SHP77 (cell line): ENCODE measurements at places on chromosomes 3 and 15.
A peak's percentile ranks its signal among the peaks of the same experiment; 100 is the strongest.

GRCh38 chr3:132418916-132419315, 1.6 kb downstream of the DNAJC13 start:
- no peak for DNase-seq

DNA sequence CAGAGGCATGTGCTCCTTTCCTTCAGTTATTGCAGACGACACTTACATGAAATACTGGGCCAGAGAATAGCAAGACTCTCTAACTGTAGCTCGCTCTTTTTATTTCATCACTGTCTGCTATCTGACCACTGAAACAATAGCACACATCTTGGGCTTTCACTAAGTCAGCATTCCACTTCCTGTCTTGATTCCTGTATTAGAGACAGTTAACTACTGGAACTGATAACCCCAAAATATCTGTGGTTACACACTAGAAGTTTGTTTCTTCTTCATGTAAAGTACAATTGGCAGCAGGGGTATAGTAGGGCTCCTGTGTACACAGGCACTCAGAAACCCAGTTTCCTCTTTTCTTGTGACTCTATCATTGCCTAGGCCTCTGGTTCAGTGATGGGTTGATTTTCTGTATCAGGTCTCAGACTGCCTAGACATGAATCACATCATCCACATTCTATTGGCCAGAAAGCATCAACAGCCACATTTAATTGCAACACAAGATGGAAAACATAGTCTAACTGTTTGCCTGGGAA, 230.2 kb upstream of the CD96 start:
- no peak for DNase-seq

GRCh38 chr3:50392101-50392715, 32.9 kb upstream of the TMEM115 start:
- DNase-seq: peak; percentile 19

DNA sequence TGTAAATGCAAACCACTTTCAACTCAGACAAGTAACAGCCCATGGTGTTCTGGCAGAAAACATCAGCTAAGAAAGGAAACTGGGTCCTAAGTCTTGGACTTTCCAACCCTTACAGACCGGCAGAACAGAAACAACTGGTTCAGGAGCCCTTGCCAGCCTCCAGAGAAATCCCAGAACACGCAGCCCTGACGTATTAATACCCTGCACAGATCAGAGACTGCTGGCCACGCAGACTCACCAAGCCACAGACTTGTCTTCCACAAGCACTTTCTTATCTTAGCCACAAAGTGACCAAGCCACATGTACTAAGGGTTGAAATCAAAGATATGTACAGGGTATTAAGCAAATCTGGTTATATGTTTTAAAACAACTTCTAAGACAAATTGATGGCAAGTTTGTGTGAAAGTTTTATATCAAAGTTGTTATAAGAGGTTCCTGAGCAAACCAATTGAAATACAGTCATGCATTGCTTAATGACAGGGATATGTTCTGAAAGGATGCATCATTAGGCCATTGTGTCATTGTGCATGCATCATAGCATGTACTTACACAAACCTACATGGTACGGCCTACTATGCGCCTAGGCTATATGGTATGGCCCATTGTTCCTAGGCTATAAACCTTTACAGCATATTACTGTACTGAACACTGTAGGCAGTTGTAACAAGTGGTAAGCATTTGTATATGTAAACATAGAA, 36.8 kb downstream of the BTD start:
- DNase-seq: no peak

GRCh38 chr3:101217472-101218245, 102.7 kb downstream of the IMPG2 start:
- DNase-seq: no peak

DNA sequence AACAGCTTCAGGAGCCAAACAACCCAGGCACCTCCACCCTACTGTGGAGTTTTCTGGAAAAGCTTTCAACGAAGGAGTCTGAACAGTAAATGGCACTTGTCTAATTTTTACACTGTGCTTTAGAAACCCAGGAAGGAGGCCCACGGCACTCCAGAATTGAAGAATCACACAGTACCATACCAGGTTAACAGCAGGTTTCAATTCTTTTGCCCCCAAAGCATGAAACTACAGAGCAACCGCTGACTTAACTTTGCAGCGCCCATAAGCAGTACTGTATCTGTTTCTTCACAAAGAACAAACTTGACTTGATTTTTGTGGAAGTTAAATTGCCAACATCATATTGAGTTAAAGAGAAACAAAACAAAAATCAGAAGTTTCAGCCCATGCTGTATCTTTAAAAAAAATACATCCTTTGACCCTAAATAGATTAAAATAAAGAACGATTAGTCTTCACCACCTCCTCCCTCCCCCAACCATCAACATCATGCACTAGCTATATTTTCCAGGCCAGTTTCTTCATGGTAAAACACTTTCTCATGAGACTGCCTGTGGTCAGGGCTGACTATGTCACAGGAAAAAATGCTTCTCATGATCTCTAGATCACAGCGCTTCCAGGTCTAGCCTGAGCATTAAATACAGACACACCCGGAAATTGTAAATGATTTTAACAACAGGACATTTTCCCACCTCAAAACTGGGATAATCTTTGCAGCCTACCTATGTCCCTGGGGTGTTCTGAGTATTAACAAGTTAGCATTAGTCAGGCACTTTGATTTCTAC, 456.3 kb downstream of the FOXP1 start:
- DNase-seq: no peak

GRCh38 chr15:65375871-65376607, 1.8 kb downstream of the IGDCC3 start:
- DNase-seq: no peak

GRCh38 chr15:55250941-55251340, 38.7 kb downstream of the RAB27A start:
- DNase-seq: no peak

DNA sequence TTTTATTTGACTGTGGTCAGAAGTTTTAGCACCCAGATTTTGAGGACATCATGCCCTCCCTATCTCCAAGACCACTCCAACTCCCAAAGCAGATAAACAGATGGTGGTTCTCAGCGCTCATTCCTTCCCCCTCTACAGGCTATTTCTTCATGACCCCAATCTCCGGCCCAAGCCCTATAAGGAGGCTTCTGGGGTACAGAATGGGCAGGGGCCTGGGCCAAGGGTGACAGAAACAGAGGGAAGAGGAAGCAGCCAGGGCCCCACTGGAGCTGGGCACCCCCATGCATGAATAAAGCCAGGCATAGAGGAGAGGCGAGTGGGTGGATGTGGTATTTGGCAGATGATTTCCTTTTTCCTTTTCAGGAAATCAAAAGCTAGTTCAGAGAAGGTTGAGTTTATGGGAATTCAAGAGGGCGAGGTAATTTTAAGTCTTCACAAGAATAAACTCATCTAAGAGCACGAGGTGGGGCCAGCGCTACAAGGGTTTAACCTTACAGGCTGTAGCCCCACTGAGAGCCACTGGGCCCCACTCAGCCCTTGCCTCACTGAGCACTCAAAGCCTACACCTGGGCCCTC, 104.8 kb upstream of the HERC1 start:
- no peak for DNase-seq

DNA sequence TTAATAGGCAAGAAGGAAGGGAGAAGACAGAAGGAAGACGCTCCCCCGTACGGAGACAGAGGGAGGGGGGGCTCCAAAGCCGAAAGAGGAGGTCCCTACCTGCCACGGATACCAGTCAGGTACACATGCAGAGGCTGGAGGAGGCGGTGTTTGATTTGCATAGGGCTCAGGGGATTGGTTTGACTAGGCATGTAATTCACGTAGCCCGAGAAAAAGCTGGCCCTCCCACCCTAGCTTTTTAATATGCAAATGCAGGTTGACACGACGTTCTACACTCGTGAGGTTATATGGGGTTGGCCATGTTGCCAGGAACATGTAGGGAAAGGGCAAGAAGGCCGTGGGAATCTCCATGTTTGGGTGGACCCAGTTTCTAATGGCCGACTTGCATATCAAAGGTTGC, 29.8 kb downstream of the ZNF592 start:
- DNase-seq: no peak

- DNase-seq: no peak
Measured at GRCh38 chr15:81166636-81167305, 29.9 kb upstream of the IL16 start.

DNA sequence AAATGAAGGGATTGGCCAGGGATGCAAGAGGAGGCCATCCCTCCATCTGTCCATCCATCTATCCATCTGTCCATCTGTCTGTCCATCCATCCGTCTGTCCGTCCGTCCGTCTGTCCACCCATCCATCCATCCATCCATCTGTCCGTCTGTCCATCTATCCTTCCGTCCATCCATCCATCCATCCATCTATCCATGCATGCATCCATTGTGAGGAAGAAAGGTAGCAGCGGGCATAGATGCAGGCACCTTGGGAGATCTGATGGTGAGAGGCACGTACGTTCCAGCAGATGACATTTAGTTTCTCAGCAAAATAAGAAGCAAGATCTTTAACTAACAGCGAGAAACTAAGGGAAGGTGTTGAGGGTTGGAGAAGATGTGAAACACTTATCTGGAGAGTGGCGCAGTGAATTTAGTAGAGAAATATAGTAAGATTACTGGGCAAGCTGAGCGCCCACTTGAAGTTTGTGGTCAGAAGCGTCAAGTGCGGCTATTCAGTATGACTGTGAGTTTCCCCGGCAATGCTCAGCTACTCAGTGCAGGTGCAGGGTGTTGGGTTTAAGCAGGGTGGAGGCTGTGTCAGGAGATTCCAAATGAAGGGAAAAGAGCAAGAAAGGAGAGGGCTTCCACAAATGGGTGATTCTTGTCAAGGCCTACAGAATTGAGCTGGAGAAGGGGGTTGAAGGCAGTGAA, 22.4 kb upstream of the SRP14 start:
- DNase-seq: no peak

DNA sequence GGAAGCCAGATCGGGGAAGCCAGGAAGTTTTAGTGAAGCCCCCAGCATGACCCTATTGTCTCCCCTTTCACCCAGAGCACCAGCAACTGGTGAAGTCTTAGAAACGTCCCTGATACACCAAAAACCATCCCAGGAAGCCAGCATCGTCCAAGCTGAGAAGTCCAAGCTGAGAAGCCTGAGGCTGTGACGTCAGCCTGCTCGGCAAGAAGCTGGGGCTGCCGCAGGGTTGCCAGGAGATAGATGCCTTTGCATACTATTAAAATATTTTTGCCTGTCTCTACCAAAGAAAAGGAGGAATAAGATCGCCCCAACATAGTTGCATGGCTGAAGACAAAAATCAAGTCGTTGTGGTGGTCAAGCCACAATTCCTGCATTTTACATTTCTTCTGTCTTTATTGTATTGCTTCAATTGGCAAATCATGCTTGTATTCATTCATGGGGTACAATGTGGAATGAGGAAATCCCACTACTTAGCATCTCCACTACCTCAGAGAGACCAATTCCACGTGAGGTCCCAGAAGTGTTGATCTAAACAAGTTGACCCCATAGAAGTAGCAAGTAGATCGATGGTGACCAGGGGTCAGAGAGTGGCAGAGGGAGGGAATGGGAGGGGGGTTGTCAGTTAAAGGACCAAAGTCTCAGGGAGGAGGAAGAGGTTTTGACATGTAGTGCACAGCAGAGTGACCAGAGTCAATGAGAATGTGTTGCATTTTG, 19.6 kb upstream of the EMC3 start:
- no peak for DNase-seq

DNA sequence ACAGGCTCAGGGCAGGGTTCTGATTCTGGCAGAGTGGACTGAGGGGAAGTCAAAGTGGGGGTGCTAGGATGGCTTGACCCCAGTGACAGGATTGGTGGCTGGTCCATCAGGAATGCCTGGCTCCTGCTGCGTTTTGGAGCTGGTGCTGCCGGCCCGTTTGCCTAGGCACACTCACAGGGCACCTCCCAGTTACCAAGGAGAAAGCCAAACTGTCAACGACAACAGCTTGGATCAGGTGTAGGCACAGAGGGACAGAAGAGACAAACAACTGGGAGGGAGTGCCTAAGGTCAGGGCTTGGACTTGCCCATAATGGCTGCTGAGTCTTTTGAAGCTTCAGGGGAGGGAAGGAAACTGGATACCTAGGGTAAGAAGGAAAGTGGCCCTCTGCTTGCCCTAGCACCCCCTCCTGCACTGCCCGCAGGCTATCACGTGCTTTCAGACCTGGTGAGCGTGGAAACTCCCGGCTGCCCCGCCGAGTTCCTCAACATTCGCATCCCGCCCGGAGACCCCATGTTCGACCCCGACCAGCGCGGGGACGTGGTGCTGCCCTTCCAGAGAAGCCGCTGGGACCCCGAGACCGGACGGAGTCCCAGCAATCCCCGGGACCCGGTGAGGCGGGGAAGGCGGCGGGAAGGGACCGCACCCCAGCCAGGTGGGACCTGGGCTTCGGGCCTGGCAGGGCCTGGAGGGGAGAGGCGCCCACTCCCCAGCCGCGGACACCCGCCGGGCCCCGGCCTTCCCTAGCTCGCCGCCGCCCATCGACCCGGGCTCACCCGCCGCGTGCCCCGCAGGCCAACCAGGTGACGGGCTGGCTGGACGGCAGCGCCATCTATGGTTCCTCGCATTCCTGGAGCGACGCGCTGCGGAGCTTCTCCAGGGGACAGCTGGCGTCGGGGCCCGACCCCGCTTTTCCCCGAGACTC, 5.1 kb downstream of the DUOX1 start:
- DNase-seq: no peak

DNA sequence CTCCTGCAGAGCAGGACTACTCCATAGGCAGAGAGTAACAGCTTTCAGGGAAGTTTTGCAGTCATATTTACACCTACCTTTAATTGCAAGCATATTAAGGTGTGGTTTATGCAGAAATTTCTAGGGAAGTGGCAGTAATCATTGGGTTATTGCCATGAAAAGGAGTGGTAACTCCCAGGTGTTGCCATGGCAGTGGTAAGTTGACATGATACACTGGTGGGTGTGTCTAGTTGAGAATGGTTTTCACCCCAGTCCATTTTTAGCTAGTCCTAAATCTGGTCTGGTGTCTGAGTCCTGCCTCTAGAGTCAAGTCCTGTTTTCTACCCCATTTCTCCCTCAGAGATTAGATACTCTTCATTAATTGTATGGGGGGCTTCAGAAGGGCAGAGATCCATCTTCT, 128.4 kb upstream of the GMNC start:
- no peak for DNase-seq

DNA sequence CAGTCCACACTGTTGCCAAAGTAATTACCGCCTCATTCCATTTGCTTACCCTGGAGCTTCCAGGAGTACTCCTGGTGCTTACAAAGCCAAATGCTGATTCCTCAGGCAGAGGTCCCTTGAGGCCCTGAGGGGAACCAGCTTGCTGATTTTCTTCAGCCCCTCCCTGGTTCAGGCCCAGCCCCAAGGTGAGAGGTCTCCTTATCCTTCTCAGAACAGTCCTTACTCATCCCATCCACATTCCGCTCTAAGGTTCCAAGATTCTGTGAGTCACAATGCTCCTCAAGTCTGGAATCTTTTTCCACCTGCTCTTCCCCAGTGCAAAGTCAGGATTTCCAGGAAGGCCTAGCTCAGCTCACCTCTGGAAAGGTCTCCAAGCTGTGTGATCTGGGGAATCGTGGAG, 1.8 kb upstream of the ATP10A start:
- no peak for DNase-seq

DNA sequence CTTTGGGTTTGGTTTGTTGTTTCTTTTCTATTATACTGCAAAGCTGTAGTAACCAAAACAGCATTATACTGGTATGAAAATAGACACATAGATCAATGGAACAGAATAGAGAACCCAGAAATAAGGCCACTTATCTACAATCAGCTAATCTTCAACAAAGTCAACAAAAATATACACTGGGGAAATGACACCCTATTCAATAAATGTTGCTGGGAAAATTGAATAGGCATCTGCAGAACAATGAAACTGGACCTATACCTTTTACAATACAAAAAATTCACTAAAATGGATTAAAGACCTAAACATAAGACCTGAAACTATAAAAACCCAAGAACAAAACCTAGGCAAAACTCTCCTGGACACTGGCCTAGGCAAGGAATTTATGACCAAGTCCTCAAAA, 52.9 kb downstream of the TLNRD1 start:
- DNase-seq: no peak

GRCh38 chr3:182908471-182908870, 71.9 kb downstream of the DCUN1D1 start:
- DNase-seq: no peak
